Smooth muscle cell of the pulmonary artery (primary cell): ENCODE measurements at places on chromosomes 3 and 15. TPM values are rescaled to one million over a fixed set of nuclear protein-coding genes. Genes with fewer than 3 reads are reported as not detected.

The SNTN gene
- not detected in 2 replicates for total RNA-seq

The FBN1 gene
- 2,453 and 2,749 TPM in 2 replicates for total RNA-seq

The SNX33 gene
- total RNA-seq, result 52.8 and 55.1 TPM in 2 replicates

The C3orf20 gene
- under 0.01 and 0.07 TPM in 2 replicates for total RNA-seq

The KLHL6 gene
- under 0.01 TPM in 1 of 2 replicates, not detected in the other for total RNA-seq

The SERPINI2 gene
- not detected in 2 replicates for total RNA-seq
